CD8-positive, alpha-beta memory T cell (primary cell): ENCODE measurements at places on chromosomes 4 and X. TPM values are rescaled to one million over a fixed set of nuclear protein-coding genes. Genes with fewer than 3 reads are reported as not detected.

ADGRL3 gene
- polyA plus RNA-seq = not detected

GRCh38 chrX:143095321-143095720 is 69.6 kb downstream of the SPANXN4 start:
- H3K4me3 ChIP-seq = no peak overlapping the region
- H3K36me3 ChIP-seq = no peaks in the 10 kb centered on the region
- H3K27me3 ChIP-seq = no peaks in the 10 kb centered on the region
- H3K27ac ChIP-seq = no peak overlapping the region
- H3K4me1 ChIP-seq = no peaks in the 10 kb centered on the region

TIGD4 gene
- 0.29 TPM for polyA plus RNA-seq

ARAF gene
- 99.4 TPM for polyA plus RNA-seq
